ENCODE measurements at places on chromosomes 3 and 15. TPM values are rescaled to one million over a fixed set of nuclear protein-coding genes. Genes with fewer than 3 reads are reported as not detected.

DNA sequence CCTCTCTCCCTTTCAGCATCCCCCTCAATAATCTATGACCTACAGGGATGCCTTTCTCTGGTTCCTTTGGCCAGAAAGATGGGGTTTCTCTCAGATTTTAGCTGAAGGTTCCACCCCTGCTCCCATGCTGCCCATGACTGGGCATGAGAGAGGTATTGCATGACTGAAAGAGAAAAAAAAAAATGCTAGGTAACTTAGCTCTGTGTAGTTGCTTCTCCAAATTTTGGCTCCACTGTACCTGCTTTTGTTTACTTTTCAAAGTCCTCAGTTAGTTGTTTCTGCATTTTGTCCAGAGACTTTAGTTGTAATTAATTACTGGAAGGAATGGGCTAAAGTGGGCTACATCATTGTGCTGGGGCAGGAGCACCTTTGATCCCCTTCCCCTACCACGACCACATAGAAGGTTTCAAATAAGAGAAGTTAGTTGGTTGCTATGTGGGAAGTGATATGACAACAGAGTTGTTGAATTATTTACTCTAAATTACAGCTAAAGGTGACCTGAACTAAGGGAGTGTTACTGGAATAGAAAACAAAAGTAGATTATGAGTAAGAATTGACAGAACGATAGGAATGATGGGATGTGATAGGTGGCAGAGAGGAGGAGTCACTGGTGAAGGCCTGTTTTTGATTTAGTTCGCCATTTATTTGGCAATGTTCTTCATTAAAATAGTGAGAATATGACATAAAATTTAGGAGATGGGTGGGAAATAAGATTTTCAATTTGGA, 605.4 kb upstream of the NR2F2 start:
- DNase-seq = no peak

- no peak for DNase-seq
Measured at GRCh38 chr3:25479727-25480010, 51.6 kb downstream of the RARB start.

- no peak for DNase-seq
Measured at GRCh38 chr3:166367947-166368533, 530.8 kb upstream of the BCHE start.

- no peak for DNase-seq
Measured at GRCh38 chr3:113546414-113546893, 14.1 kb downstream of the SIDT1 start.

- DNase-seq = no peak
Measured at GRCh38 chr3:174862101-174862500, 3.0 kb downstream of the NAALADL2 start.

GRCh38 chr15:100026041-100026440, 292.8 kb upstream of the LYSMD4 start:
- DNase-seq = no peak

- DNase-seq = no peak
Measured at GRCh38 chr3:4841225-4841624, 138.0 kb upstream of the BHLHE40 start.

- DNase-seq = no peak
Measured at GRCh38 chr3:31450345-31450744, 82.4 kb upstream of the STT3B start.

DNA sequence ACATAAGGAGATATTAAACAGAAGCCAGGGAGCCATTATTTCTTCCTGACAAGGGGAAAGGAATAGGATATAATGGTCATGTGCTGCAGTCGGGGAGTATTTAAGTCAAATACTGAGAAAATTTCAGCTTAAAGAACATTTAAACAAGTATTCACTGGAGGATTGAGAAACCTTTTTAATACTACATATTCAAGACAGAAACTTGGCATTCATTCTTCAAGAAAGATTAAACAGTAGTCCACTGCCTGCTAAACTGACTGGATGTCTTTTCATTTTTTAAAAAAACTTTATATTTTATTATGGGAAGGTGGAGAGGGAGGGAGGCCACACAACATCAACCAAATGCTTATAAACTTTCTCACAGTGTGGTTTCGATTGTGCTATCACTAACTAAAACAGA, 107.4 kb upstream of the CBLB start:
- no peak for DNase-seq

DNA sequence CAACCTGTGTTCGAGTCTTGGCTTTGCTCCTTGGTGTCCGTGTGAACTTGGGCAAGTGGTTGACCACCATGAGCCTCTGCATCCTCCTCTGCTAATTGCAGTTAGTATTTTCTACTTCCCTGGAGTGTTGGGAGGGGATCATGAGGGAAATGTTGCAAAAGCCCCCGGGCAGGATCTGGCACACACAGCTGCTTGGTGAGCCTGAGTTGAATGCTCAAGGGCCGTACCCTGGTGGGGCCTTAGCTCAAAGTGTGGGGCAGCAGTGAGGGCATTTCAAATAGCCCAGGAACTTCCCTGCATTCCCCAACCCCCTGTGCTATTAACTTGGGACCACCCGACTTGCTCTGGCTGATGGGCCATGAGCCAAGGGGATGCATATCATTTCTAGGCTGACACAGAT, 94.9 kb upstream of the SLC6A11 start:
- no peak for DNase-seq

DNA sequence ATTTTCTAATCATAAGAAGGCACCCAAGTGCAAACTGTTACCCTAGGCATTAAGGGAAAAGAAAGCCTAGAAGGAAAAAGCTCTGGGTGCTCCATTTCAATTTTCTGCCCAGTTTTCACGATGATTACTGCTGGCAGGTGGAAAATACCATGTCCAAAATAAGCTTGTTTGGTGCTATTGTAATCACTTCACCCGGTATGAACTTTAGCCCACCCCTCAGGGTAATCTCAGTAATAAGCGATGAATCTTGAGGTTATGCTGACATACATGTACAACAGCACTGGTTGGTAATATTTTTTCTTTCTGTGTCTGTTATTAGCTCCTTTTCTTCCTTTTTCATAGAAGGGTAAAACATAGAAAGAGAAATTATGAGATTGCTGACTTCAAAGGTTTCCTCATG, 88.6 kb upstream of the MEX3B start:
- DNase-seq = no peak

DNA sequence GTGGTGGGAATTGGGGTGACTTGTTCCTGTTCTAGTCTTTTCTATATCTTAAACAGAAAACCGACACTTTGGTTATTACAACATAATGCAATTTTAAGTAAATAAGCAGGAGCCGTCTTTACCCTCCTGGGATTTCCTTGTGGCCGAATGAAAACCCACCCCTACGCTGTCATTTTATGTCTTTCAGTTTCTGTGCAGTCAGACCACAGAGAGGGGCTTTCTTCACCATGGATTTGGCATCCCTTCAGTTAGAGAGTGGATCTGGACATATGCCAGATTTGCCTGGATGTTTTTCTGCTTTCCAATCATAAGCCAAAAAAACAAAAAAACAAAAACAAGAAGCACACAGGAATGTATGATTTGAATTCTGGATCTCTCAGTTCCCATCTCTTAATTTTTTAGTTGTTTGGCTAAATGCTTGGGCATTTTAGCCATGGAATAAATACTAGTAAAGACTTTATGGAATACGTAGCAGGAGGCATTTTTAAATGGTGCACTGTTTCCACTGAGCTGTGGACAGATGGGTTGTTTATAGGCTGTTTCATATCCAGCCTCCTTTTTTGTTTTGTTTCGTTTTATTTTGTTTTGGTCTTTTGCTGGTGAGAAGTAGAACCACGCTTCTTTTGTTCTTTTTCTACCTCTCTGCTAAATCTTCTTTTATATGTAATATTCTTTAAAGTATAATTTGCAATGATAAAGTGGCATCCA, 272.9 kb downstream of the FEZF2 start:
- DNase-seq = no peak

The PIAS1 gene
- total RNA-seq = 32.6 TPM

The TRH gene
- not detected for total RNA-seq

The ZNF660 gene
- 5.3 TPM for total RNA-seq

The CADPS gene
- not detected for total RNA-seq

The XYLB gene
- total RNA-seq = 4.7 TPM

The PTX3 gene
- total RNA-seq = 40.2 TPM

The NR1I2 gene
- not detected for total RNA-seq
